CD4-positive, alpha-beta T cell treated with Interleukin-12 subunit alpha and Interleukin-12 subunit beta, for 1 hour (primary cell): ENCODE measurements at places on chromosomes 12 and 14.

- peak; percentile 3 for DNase-seq
Measured at GRCh38 chr14:88233915-88234314, 89.2 kb downstream of the KCNK10 start.

DNA sequence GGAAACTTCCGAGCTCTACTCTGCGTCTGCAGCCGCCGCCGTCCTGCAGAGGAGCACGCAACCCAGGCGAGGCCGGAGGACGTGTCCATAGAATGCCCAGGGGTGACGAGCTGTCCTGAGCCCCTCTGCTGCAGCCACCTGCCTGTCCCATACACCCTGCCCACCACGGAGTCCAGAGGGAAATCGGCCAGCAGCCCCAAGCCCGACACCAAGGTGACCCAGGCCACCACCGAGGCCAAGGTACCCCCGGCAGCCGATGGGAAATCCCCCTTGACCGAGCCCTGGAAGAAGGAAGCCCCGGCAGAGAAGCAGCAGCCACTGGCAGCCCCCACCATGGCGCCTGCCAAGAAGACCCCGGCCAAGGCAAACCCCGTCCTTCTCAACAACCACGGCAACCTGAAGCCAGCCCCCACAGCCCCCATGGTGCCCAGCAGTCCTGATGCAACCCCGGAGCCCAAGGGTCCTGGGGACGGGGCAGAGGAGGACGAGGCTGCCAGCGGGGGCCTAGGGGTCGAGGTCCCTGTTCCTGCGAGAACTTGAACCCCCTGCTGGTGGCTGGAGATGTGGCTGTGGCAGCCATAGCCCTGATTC is 128.7 kb upstream of the C14orf180 start:
- no peak for DNase-seq

DNA sequence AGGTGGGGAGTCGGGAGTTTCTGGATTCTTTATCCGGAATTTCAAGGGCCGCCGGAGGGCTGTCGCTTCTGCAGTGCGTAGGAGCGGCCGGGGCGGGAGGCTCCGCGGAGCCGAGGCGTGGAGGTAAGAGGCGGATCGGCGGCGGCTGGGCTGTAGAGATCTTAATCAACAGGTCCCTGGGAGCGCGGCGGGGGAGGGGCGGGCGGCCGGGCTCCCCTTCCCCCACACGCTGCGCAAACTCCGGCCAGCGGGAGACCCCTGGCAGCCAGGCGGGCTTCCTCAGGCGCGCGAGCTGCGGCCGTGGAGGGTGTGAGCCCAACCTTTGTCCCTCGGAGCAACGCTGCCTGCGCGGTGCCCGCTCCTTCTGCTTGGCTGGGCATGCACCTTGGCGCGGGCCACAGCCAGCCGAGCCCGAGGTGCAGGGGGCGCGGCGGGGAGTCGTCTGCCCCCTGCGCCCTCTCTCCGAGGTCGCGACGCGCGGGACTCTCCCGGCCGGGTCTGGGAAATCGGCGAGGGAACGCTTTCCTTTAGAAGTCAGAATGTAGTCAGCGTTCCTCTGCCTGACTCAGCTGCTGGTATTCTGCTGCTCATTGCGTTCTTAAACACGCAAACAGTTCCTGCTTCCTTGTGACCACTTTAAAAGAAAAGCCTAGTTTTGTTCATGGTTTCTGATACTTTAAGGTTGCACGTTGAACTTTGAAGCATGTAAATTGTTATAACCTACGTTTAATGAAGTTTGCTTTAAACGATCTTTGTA is at the start of gene PALS1:
Gene PALS1, plus strand, starts transcription at position 25 of the 757 bp plus-strand sequence. CDS start 37,736 bp downstream, outside the sequence.
- no peak for DNase-seq

GRCh38 chr14:98544174-98544573 is 727.8 kb downstream of the BCL11B start:
- no peak for DNase-seq

DNA sequence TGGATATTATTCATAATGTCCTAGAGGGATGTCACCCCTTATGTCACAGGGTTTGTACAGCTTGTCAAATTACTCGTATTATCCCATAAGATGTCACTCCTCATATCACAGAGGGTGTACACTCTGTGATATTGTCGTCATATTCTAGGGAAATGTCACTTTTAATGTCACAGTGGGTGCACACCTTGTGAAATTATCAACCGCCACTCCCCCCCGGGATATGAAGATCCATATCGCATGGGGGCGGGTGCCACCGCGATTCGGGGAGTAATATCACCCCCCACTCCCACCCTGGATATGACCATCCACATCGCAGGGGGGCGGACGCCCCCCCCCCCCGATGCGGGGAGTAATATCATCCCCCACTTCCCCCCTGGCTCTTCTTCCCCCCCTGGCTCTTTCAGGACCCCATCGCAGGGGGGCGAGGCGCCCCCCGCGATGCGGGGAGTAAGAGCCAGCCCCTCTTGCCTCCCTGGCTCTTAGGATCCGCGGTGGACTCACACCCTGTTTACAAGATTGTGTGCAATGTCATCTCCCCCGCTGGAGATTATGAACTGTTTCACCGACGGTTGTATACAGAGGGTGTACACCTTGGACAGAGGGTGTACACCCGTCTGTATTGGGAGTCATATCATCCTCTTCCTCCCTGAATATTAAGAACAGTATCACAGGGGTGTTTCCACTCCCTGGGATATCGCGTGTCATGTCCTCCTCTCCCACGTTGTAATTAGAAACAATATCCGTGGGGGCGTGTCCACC is 92.8 kb downstream of the FRMD6 start:
- no peak for DNase-seq

- peak; percentile 3 for DNase-seq
Measured at GRCh38 chr14:23300687-23301223, 1.9 kb downstream of the PPP1R3E start.

- DNase-seq = no peak
Measured at GRCh38 chr12:100365411-100365810, 8.5 kb downstream of the SLC17A8 start.

DNA sequence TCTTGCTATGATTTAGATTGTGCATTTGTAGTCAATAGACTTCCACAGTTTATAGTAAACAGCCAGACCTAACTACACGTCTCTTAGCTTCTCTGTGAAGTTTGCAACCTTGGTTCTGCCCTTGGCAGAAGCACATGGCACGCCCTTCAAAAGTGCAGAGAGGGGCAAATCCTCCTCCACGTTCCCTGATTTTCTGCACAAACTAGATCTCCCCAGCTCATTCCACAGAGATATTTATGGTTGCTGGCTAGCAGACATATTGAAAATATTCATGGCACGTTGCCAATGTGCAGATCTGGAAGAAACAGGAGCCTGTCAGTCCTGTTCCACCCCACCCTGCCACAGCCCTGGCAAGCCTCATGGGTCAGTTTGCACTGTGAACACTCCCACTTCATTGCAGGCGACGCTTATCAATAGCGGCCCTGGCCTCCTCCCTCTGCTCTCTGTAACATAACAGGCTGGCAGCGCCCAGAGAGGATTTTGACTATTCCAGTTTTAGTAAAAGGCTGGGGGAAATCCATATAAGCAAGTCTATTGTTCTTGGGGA is 6.5 kb upstream of the LGALS3 start:
- DNase-seq = no peak

GRCh38 chr12:127987199-127987901 is 279.6 kb upstream of the TMEM132C start:
- no peak for DNase-seq
